ENCODE measurements at places on chromosomes 6 and 20.
A peak's percentile ranks its signal among the peaks of the same experiment; 100 is the strongest.

DNA sequence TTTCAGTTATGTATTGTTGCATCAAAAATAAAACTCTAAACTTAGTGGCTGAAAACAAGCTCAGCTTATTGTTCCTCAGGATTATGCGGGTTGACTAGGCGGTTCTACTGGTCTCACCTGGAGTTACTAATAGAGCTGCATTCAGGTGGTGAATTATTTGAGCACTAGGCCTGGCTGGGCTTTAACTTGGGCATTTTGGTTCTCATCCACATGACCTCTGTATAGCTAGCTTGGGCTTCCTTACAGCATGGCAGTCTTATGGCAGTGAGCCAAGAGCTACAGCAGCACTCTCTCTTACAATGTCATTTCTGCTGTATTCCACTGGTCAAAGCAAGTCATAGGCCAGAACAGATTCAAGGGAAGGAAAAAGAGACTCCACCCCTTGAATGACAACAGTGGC is 1.6 kb downstream of the PGBD1 start:
- DNase-seq = no peak

DNA sequence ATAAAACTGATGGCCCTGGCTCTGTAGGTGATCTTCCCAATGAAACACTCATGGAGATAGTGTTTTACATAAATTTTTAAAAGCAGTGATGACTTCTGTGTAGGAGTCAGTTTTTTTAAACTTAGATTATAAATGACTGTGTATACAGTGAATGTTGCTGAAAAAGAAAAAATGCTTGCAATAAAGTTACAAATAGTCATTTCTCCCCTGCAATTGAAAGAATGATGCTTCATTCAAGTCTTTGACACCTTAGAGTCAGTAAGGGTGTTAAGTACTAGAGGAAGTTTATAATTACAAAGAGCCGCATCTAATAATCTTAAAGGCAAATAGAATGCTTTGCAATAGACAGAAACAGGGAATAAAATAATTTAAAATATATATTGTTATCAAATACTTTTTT is 27.6 kb downstream of the ZNF292 start:
- DNase-seq = no peak

- no peak for DNase-seq
Observed at GRCh38 chr6:5260111-5260620, 584 bp downstream of the LYRM4 start.

DNA sequence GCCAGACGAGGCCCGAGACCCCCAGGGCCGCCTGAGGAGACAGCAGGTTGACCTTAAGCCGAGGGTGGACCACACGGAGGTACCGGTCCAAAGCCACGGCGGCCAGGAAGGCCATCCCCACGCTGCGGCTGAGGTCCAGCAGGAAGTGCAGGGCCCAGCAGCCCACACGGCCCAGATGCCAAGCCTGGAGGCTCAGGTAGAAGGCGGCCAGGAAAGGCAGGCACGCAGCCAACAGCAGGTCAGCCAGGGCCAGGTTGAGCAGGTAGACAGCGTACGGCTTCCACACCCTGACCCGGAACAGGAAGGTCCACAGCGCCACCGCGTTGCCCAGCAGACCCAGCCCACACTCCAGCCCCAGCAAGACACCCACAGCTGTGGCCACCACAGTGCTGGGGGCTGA is 366 bp downstream of the GPR31 start:
- no peak for DNase-seq

DNA sequence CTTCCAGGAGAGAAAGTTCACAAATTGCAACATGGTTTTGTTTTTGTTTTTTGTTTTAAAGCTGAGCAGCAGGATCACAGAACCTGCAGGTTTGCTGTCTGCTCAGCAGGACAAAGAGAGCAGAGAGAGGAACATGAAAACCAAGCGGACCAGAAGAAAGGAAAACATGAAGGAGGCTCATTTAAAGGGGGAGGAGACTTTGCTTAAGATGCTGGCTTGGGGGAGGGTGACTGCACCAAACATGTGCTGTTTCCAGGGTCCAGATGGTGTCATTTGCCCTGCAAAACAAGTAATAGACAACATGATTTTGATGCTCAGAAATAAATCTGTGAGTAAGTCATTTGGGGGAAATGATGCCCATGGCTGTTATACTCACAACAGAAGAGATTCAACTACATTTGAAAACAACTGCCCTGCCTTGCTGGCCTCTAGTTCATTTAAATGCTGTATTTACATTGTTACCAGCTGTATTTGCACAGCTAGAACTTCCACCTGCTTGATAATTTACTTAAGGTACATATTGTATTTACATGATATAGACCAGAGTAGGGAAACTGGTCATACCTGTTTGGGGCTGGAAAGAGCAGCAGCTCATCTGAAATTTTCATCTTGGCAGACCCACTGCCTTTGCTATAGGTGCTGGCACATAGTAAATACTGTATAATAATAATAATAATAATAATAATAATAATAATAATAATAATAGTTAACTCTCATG is 32.2 kb upstream of the CHD6 start:
- no peak for DNase-seq

- DNase-seq = no peak
Observed at GRCh38 chr6:4948781-4949450, 54.9 kb downstream of the RPP40 start.

GRCh38 chr6:109345986-109346385 is 36.3 kb downstream of the CD164 start:
- no peak for DNase-seq

DNA sequence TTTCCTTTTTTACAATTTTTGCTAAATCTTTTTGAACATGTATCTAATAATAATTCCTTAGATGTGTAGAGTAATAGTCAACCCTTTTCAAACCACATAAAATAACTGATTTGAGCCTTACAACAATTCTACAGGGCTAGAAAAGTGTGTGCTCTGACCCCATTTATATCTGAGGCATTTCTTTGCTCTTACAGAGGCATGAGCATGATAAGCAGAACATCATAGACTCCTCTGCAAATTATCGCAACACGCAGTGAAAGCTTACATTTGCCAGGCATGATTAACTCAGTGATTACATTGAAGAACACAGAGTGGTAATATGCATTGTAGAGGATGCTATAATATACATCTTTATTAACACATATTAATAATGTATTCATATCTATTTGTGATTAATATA is 120.4 kb downstream of the SIM1 start:
- no peak for DNase-seq

DNA sequence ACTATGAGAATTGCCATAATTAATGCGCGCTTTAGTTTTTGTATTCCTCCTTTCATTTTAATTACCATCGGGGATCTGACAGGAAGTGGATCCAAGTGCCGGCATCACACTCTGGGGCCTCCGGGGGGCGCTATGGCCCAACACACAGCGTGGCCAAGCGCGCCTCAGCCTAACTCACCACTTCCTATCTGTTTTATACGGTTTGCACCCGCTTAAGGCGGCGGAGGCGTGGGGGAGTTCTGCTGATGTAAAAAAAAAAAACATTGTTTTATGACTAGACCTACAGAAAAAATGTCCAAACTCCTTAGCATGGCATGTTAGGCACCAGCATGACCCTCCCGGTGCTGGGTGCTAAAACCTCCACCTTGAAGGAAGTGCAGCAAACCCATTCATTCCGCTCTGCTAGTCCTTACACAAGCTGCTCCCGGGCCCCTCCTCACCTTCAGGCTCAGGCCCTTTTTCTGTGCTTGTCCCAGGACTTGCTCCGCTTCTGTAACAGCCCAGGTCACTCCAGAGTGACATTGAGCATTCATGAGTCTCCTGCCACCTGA is 4.5 kb upstream of the EBF4 start:
- DNase-seq = no peak

GRCh38 chr20:23366384-23366783 is 4.4 kb downstream of the GZF1 start:
- DNase-seq = no peak

GRCh38 chr6:121124600-121124999 is 209.7 kb downstream of the TBC1D32 start:
- DNase-seq = no peak

- DNase-seq = no peak
Observed at GRCh38 chr6:90500458-90500857, 86.4 kb downstream of the MAP3K7 start.

GRCh38 chr6:33589731-33590530 is 9.9 kb upstream of the BAK1 start:
- peak; percentile 56 for DNase-seq

DNA sequence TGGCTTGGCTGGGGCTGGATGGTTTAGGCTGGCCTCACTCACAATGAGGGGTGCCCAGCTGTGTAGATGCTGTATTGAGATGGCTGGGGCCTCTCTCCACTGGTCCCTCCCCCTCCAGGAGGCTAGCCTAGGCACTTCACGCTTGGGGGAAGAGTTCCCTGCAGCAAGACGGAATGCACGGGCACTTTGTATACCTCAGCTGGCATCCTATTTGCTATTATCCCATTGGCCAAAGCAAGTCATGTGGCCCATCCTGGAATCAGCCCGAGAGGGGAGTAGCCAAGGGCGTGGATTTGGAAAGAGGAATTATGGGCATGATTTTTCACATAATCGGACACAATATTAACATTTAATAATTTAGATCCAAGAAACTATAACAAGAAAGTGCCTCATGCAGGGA is 64.3 kb downstream of the ISM1 start:
- DNase-seq = no peak

DNA sequence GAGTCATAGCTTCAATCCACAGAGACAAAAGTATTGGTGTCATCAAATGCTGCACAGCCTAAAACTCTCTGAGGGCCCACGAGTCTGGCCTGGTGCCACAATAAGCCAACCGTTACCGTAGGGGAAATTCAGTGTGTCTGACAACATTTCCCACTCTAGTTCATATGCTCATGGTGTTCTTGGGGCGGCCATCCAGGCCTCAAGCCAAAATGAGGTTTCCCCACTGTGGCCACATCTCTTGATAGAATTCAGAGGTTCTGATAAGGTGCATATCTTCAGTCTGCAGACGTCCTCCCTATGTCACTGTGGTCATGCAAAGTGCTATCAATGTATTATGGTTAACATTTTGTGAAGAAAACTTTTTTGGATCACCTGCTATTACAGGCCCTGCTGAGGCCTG is 627.7 kb downstream of the QKI start:
- no peak for DNase-seq

GRCh38 chr6:62150048-62150663 is 135.9 kb downstream of the KHDRBS2 start:
- DNase-seq = no peak

- DNase-seq = no peak
Observed at GRCh38 chr6:33407132-33407718, 3.6 kb upstream of the PHF1 start.

DNA sequence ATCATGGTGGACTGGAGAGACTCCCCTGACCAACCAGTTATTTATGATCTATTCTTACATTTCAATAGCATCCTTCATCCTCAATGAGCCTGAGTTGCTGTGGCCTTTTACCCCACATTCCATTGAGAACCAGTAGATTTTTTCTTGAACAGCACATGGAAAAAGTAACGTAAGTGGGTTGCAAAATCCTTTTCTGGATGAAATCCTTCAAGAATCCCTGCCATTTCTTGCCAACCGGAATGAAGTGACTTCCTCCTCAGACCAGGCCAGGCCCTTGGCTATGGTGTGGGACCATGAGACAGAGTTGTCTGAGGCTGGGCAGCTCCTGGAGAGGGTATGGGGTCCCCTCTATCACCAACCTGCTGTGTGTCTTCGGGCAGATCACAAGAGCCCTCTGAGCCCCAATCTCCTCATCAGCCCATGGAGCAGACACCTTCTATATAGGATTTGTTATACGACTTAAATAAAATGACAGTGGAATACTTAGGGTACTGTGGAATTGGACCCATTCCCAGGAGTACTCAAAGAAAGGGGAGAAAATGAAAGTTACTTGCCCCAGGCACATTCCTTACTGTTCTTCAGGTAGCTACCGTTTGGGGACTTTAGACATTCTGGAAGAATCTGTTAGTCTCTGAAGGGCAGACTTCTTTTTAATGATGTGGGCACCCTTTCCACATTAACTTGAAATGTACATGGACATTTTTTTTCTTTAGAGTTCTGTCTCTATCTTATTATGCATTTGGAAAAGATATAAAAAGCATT is 10.9 kb downstream of the EYA2 start:
- no peak for DNase-seq

GRCh38 chr20:6707321-6707831 is 60.1 kb upstream of the BMP2 start:
- no peak for DNase-seq

DNA sequence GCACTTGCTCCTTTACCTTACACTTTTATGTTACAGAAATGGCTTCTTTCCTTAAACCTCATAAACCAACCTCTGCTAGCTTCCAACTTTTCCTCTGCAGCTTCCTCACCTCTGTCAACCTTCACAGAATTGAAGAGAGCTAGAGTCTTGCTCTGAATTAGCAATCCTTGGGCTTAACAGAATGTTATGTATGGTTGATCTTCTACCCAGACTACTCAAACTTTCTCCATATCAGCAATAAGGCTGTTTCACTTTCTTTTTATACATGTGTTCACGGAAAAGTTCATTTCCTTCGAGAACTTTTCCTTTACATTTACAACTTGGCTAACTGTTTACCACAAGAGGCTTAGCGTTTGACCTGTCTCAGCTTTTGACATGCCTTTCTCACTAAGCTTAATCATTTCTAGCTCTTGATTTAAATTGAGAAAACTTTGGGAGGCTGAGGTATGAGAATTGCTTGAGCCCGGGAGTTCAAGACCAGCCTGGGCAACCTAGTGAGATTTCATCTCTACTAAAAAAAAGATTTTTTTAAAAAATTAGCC is 207.3 kb downstream of the BMP7 start:
- DNase-seq = no peak

DNA sequence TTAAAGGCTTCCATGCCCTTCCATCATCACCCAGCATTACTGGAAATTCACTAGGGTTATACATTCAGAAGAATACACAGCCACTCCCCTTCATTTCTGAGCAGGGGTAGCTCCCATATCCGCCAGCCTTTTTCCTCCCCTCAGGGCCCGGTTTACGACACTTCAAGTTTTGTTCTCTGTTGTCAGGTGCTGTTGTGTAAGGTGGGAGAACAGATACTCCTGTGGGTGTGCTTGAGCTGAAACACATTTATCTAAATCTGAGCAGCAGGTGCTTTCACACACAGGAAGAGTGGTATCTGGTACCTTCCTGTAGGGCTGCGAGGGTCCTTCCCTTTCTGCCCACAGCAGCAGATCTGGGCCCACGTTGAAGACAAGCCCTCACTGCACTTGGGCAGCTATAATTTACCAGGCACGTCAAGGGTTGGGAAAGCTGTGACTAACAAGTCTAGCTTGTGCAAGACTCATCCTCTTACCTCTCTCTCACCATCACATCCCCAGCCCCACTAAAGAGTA is 215.8 kb upstream of the RREB1 start:
- DNase-seq = no peak

DNA sequence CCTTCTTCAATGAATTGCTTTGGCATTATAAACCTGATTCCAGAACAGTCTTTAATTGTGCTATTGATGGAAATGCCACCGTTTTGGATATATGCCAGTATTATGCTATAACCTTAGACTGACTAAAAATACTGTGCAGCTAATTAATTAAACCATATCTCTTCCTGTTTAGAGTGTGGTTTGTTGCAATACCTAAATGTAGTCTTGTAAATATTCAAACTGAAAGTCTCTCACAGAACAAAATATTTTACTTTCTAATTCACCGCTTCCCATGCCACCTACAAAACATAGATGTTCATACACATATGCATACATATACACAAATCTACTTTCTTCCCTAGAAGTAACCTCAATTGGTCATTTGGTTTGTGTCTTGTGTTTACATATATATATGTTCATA is 126.6 kb downstream of the SIM1 start:
- no peak for DNase-seq

GRCh38 chr20:13333793-13334192 is 112.7 kb downstream of the ISM1 start:
- DNase-seq = no peak

Data from GOT3 (cell line).